ENCODE measurements at places on chromosomes 7 and 10. TPM values are rescaled to one million over a fixed set of nuclear protein-coding genes. Genes with fewer than 3 reads are reported as not detected.

DNA sequence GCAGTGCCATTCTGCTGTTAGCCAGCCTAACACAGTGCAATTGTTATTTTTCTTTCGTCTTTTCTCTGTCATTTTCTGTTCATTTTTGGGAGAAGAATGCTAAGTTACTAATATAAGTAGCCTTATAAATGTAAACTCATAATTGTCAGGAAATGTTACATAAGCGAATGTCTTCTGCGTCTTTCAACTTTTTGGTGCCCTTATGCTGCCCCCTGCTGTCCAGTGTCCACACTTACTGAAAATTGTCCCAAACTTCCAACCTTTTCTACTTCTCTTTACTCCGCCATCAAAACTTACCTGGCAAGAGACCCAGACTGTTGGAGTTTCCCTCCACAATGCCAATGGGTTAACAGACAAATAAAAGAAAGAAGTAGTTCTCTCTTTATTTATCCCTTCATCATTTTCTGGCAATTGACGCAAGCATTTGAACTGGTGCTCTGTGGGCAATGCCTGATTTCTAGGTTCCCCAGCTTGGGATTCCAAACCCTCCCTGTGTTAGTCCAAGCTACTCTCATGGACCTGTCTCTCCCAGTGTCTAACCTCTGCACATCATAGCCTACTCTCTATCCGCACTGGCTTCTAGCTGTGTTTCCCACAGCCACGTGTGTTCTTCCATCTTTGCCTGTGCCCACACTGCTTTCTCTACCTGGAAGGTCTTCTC lies 21.0 kb upstream of the EPC1 start:
- peak; percentile 72 for DNase-seq

GRCh38 chr7:118311121-118311836 lies 86.8 kb downstream of the ANKRD7 start:
- no peak for DNase-seq

- no peak for DNase-seq
Observed at GRCh38 chr10:88886557-88886956, 6.5 kb downstream of the STAMBPL1 start.

- no peak for DNase-seq
Observed at GRCh38 chr7:81624021-81624592, 145.7 kb downstream of the HGF start.

GRCh38 chr7:66043681-66044497 lies 31.7 kb upstream of the ASL start:
- peak; percentile 83 for DNase-seq

DNA sequence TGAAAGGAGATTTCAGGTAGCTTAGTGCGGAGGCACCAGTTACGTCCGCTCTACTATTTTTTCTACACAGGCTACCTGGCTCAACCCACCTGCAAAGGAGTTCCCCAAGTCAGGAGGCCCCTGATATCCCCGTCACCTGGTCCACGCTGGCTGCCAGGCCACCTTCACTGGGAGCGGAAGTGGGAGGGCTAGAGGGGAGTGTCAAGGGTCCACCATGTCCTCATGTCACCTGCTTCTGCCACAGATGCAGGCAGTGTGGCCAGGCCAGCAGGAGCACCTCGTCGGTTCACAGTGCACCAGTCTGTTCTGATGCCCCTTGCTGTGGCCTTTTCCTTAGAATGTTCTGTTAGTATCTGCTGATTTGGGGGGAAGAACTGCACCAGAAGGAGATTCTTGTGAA lies 16.9 kb downstream of the NOM1 start:
- DNase-seq, result no peak

DNA sequence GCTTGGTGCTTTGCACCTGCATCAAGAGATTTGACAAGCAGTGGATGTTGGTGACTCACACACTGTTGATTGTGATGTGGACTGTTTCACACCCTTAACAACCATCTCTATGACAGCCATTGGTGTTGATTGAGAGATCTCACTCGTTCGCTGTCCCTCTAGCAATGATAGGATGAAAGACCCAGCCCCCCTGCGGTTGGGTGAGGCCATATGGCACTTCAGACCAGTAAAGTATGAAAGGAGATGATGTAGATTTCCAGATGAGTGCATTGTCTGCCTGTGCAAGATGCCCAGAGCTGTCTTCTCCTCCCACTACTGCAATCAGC lies 138.7 kb upstream of the PRR15 start:
- DNase-seq, result no peak

GRCh38 chr10:120854388-120854787 lies 3.2 kb downstream of the WDR11 start:
- DNase-seq, result no peak

GRCh38 chr7:105744258-105744657 lies 132.1 kb downstream of the ATXN7L1 start:
- DNase-seq, result no peak

DNA sequence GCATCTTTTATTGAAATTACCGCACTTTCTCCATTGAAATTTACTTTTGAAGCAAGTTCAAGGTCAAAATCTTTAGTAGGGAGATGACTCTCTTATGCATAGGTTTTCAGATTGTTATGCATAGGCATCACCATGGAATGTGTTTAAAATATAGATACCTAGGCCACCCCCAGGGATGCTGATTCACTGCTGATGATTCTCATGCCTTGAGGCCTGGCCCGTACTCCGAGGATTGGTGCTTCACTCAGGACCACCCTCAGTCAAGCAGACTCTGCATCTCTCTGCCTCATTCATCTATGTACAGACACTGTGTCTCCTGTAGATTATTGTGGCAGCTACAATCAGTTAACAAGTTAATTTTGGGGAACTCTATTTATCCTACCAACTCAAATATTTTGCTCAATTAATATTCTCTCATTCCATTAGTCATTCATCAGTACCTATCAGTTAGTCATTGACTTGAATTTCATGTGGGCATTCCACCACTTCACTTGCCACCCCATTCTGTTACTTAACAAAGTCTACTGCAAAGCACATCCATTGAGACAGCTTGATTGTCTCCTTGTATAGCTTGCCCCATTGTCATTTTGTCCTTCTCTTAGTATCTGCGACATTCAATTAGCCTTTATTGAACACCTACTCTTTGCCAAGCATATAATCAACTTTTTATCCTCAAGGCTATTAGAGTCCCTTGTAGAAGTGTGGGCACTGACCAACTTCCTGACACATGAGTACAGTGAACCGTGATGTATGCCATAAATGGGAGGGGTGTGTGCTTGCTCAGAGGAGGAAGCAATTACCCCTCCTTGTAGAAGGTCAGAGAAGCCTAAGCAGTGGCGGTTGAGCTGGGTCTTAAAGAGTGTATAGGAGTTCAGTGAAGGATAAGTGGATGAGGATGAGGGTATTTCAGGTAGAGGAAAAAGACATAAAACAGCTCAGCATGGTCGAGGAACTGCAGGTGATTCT lies 255.6 kb upstream of the BMPER start:
- DNase-seq, result no peak

GRCh38 chr10:59753267-59753666 lies at the start of gene MRLN:
Gene MRLN (minus strand): TSS chr10:59753455.
- no peak for DNase-seq

DNA sequence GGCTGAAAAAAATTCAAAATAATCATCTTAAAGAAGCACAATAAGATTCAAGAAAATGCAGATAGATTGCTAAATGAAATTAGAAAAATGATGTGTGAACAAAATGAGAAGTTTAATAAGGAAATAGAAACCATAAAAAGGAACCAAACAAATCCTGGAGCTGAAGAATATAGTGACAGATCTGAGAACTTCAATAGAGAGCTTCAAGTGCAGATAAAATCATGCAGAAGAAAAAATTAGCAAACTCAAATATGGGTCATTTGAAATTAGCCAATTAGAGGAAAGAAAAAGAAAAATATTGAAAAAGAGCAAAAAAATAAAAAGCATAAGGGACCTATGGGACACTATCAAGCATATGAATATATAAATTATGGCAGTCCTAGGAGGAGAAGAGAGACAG lies 720.1 kb downstream of the PARD3 start:
- DNase-seq, result no peak

GRCh38 chr10:13944823-13945222 lies 358.1 kb downstream of the PRPF18 start:
- DNase-seq, result no peak

- DNase-seq, result no peak
Observed at GRCh38 chr7:115914951-115915350, 115.6 kb downstream of the TFEC start.

- no peak for DNase-seq
Observed at GRCh38 chr7:21938463-21938862, 7.2 kb downstream of the CDCA7L start.

GRCh38 chr10:126671402-126671975 lies 996 bp upstream of the C10orf90 start:
- DNase-seq, result no peak

DNA sequence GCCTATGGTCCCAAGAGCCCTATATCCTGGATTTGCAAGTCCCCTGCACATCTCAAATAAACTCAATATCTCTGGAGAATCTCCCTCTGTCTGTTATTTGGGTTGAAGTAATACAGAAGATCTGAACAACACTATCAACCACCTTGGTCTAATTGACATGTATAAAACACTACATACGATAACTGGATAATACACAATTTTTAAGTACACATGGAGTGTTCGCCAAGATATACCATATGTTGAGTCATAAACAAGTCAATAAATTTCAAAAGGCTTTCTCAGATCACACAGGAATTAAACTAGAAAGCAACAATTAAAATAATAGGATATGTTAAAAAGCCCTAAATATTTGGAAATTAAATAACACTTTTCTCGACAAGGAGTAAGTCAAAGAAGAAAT lies 5.6 kb upstream of the GARS1 start:
- DNase-seq, result no peak

- no peak for DNase-seq
Observed at GRCh38 chr10:63431962-63432797, 33.6 kb downstream of the JMJD1C start.

- no peak for DNase-seq
Observed at GRCh38 chr10:72834183-72834825, 59.2 kb upstream of the OIT3 start.

- no peak for DNase-seq
Observed at GRCh38 chr7:82345886-82346285, 97.7 kb downstream of the CACNA2D1 start.

GRCh38 chr10:87750001-87750671 lies 67.9 kb downstream of the ATAD1 start:
- DNase-seq, result no peak

DNA sequence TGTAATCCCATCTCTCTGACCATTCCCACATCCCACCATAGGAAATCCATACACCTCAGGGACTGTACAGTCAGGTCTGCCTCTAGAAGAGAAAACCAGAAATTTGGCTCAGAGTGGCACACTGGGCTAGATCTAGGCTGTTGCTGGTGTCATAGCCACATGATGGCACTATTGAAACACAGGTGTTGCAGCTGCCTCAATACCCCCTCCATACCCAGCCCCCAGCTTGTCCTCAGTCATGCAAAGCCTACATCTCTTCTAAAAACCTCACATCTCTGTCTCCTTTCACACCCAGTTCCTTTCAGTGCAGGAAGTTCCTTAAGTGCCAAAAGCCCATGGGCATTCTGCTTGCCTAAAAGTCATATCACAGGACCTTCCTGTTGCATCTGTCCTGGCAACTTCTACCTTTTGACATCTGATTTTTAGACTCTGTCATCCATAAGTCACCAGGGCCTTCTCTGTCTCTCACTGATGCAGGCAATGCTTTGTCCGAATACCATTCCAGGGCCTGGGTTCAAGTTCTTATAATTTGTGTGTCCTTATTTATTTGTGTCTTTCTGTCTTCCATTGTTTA lies 27.0 kb upstream of the HIBADH start:
- no peak for DNase-seq

- peak; percentile 31 for DNase-seq
Observed at GRCh38 chr7:15305002-15305600, 256.7 kb downstream of the AGMO start.

- DNase-seq, result peak; percentile 30
Observed at GRCh38 chr7:56009695-56010094, 41.5 kb downstream of the PSPH start.

GRCh38 chr7:114084472-114085312 lies 165.9 kb upstream of the PPP1R3A start:
- peak; percentile 39 for DNase-seq

DNA sequence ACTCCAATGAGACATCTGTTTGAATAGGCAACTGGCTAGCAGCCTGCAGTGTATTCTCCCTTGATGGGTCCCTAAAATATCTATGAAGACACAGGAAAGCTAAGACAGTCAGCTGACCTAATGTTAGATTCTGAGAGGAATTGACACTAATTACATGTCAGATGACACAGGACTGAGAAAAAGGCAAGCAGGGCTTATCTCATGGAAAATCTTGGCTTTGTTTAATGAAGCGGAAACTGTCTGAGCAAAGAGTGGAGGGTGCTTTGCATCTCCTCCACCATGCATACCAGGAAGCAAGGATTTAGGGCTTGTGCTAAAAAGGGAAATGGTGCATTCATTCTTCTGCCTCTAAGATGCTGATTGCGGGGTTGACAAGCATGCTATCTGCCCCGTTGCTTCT lies 135.5 kb upstream of the GLI3 start:
- DNase-seq, result no peak

GRCh38 chr10:128210215-128211063 lies 84.2 kb upstream of the MKI67 start:
- DNase-seq, result peak; percentile 66

- DNase-seq, result no peak
Observed at GRCh38 chr10:91345716-91346115, 64.4 kb upstream of the HECTD2 start.

- no peak for DNase-seq
Observed at GRCh38 chr7:75881436-75882095, 2.7 kb downstream of the RHBDD2 start.

DNA sequence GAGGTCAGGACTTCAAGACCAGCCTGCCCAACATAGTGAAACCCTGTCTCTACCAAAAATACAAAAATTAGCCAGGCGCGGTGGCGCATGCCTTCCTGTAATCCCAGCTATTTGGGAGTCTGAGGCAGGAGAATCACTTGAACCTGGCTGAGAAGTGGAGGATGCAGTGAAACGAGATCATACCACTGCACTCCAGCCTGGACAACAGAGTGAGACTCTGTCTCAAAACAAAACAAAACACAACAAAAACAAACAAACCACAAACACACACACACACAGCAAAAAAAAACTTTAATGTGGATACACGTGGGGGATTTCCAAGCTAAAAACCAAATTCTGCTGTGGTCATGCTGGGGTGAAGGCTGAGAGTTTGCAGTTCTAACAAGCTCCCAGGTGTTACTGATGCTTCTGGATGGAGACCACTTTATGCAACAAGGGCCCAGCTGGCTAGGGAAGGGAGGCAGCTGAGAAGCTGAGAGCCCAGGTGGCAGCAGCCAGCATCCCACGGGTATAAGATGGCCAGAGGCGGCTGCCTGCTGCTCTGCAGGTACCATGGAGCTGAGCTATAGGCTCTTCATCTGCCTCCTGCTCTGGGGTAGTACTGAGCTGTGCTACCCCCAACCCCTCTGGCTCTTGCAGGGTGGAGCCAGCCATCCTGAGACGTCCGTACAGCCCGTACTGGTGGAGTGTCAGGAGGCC lies at the start of gene ZP3:
Gene ZP3 (plus strand): TSS at position 538 of the 699 bp plus-strand sequence. CDS start 15 bp downstream, at position 553.
- no peak for DNase-seq

Gene FZD1
- total RNA-seq, result 2.3 TPM

Gene PAX4
- not detected for total RNA-seq

Gene LRRC4
- 2.7 TPM for total RNA-seq

Gene ATP6V0A4
- total RNA-seq, result 0.44 TPM

Gene CHAT
- not detected for total RNA-seq

Gene GNGT1
- not detected for total RNA-seq

Gene TDRD1
- total RNA-seq, result not detected

Gene ZNF488
- total RNA-seq, result 0.08 TPM

Gene OIT3
- total RNA-seq, result not detected

Gene FGFR2
- total RNA-seq, result 0.50 TPM

Gene PPP1R17
- not detected for total RNA-seq

Gene AKR1C3
- total RNA-seq, result 20.6 TPM

Gene OGDHL
- not detected for total RNA-seq

Gene CTAGE8
- not detected for total RNA-seq

Gene NUTM2E
- total RNA-seq, result not detected

Gene ASZ1
- not detected for total RNA-seq

Gene SFMBT2
- total RNA-seq, result 3.0 TPM

Gene TBXAS1
- 2.9 TPM for total RNA-seq

Gene TMEM120A
- 103 TPM for total RNA-seq
